Fibroblast of skin of right quadriceps (primary cell): ENCODE measurements at places on chromosomes 4 and X.

DNA sequence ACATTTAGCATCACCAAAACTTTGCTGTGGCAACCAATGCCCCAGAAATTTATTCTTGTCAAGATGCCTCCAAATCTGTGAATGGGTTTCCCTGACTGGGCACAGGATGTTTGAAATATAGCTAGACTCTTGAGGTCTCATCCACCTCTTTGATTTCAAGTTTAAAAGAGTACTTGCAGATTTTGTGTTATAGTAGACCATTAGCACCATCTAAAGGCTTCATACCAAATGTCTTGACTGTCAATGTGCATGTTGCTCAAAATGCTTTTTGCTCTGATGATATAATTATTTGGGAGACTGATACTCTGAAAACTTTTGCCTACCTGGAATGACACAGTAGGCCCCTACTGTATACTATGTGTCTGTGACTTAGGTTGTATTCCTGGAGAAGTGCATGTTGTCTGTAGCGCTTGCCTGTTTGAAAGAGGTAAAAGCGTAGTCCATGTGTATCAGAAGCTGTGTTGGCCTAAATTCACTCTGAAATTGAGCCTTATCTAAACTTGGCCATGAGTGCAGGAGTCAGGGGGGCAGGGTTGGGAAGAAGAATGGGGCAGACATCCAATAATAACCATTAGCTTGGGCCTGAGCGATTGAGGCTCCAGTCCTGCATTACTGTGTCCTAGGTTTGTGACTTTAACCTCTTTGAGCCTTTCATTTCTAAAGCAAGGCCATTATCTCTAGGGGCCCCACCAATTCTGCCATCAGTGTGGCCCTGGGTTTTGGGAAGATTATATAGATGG lies 33.8 kb downstream of the NDP start:
- DNase-seq, result no peak

DNA sequence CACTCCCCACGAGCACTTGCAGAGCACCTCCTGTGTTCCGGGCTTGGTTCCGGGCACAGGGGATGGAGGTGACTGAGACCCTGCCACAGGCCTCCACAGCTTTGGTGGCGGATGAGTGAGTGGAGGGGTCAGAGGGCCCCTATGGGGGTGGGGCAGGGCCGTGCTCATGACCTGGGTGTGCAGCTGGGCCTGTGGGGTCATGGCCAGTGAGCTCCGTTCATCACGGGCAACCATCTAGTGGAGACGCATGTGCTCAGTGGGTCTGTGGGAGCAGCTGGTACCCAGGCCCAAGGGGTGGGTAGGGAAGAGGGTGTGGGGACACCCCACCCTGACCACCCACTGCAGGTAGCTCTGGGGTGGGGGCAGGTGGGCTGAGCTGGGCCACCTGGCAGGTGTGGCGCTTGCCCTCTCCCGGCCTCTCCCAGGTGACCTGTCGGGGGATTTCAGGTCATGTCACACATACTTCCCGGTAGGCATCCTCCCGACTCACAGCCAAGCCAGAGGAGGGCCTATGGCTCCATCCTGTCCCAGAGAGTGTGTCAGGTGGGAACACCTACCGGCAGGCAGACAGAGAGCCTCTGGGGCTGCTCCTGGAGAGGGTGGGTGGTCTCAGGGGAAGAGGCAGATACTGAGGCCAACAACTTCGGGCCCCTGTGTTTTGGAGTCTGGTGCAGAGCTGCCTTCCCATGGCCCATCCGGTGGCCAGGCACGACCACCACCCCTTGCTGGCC lies 3.6 kb downstream of the PSAPL1 start:
- no peak for DNase-seq

DNA sequence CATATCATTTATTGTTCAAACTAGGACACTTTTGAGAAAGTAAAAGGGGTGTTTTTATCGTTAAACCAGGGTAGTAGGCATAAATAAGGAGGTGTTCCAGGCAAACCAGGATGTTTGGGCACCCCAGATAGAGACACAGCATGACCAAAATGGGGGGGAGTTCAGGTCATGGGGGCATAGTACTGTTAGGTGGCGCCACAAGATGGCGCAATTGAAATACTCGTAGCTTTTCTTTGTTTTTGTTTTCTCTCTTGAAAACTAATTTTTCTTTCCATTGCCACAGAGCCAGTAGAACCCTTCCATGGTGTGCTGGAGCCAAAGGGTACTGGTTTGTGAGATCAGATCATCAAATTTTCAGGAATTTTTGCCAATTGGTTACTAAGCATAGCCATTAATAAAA lies 283.4 kb downstream of the BCOR start:
- peak; percentile 13 for DNase-seq

DNA sequence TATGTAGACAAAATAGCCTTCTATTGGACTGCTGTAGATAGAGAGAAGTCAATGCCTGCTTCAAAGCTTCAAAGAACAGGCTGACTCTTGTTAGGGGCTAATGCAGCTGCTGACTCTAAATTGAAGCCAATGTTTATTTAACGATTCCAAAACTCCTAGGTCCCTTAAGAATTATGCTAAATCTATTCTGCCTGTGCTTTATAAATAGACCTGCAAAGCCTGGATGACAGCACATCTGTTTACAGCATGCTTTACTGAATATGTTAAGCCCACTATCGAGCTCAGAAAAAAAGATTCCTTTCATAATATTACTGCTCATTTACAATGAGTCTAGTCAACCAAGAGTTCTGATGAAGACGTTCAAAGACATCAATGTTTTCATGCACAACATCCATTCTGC lies 54.8 kb upstream of the RBMXL3 start:
- DNase-seq, result no peak

- DNase-seq, result no peak
Observed at GRCh38 chr4:31094474-31094873, 374.3 kb downstream of the PCDH7 start.

GRCh38 chr4:82708982-82709381 lies 89.6 kb downstream of the SCD5 start:
- DNase-seq, result no peak

DNA sequence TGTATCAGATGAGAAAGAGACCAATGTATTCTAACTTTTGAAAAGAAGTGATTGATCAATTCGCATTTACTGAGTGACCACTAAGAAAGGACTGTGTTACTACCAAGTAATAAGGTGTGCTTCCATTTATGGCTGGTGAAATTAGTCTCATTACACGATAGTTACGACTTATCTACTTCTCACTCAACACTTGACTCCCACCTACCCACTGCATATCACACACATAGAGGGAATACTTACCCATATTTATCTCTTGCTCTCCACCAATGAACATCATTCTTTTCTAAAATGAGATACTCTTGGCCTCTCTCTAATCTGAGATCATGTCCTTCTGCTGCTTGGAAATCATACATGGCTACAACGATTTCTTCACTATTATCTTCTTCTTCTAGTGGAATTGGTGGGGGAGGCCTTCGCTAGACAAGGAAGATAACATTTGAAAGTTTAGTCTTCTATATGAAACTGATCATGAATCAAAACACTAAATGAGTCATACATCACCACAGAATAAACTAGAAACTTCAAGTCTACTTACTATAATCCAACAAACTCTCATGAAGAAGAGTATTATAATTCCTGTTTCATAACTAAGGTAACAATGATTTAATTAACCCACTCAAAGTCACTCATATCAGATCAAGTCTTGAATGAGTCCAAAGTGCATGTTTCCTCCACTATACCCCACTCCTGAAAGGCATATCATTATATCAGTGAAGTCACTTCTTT lies 33.7 kb upstream of the TXK start:
- no peak for DNase-seq

DNA sequence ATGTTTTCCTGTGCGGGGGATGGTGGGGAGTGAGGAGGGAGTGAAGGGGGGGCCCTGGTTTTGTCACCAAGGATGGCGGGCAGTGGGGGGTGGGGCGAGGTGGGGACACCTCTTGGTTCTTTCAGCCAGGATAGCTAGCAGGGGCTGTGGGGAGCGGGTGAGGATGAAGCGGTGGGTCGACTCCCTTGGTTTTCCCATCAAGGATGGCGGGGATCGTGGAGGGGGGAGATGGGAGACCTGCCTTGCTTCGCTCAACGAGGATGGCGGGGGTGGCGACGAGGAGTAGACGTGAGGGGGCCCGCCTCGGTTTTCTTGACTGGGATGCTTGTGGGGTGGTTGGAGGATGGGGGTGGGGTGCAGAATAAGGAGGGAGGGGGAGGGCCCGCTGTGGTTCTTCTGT lies 643 bp downstream of the FHL1 start:
- DNase-seq, result no peak

- peak; percentile 48 for DNase-seq
Observed at GRCh38 chr4:177555007-177555574, 112.9 kb upstream of the AGA start.

GRCh38 chr4:147578051-147578476 lies 39.1 kb upstream of the TMEM184C start:
- peak; percentile 77 for DNase-seq

DNA sequence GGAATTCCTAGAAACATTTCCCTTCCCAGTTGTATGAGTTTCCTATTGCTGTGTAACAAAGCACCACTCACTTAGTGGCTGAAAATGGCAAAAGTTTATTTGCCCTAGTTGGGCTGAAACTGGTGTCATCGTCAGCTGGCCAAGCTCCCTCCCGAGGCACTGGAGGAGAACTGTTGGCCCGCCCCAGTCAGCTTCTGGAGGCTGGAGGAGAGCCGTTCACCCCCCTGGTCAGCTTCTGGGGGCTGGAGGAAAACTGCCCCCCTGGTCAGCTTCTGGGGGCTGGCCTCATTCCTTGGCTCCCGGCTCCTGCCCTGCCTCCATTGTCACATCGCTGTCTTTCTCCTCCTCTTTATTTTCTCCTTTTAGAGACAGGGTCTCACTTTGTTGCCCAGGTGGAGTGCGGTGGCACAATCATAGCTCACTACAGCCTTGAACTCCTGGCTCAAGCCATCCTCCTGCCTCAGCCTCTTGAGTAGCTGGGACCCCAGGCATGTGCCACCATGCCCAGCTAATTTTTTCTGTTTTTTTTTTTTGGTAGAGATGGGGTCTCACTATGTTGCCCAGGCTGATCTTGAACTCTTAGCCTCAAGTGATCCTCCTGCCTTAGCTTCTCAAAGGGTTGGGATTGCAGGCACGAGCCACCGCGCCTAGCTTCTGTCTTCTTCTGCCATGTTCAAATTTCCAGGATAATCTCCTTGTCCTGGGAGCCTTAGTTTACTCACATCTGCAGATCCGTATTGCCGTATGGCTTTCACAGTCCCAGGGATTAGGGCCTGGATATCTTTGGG lies 3.2 kb downstream of the RGS12 start:
- DNase-seq, result no peak

GRCh38 chr4:147361726-147362125 lies 119.2 kb upstream of the EDNRA start:
- peak; percentile 91 for DNase-seq

DNA sequence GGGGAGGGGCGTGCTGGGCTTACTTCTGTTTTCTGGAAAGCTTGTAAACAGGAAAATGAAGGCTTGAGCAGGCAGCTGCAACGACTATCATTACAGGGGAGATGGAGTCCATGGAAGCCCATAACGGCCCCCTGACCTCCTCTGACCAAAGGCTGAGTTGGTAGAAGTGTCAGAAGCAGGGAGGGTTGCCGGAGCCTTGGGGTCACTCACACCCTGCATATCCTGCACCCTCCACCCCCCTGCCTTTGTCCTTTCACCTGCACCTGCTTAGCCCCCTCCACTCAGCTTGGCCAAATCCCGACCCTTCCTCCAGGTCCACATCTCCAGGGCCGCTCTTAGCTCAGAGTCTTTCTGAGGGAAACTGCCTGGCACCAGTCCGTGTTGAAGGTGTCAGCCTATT lies 12.5 kb upstream of the MSX1 start:
- no peak for DNase-seq

- DNase-seq, result no peak
Observed at GRCh38 chr4:109944591-109944990, 31.9 kb downstream of the EGF start.

- peak; percentile 99 for DNase-seq
Observed at GRCh38 chr4:121668368-121669162, 28.2 kb downstream of the ANXA5 start.

DNA sequence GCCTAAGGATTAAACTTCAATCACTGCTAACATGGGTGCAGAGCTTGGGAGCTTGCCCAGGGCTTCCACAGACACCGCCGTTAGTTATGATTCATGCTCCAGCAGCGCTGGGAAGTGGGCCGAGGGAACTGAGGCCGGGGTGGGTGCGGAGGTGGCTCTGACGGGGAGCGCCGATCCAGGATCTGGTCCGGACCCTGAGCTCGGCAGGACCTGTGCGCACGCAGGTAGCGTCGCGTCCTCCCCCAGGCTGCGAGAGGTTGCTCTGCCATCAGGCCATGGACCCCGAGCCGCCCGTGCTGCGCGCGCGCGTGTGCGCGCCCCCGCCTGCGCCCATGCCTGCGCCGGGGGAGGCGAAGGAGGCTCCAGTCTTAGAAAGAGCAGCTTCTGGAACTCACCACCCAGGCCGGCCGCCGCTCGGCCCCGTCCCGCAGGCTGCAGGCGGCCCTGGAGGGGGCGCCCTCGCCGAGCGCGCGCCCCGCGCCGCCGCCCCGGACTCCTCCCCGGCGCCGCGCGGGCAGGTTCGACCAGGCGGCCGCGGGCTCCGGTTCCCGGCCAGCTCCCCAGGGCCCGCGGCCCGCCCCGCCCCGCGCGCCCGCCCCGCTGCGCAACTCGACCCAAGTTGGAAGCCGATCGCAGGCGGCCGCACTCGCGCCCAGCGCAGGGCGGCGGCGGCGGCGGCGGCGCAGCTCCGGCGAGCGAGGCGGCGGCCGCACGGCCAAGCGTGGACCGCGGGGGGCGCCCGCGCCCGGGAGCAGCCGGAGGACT lies 732 bp upstream of the ADRA2C start:
- DNase-seq, result peak; percentile 49
